Activated T-cell treated with anti-CD3 and anti-CD28 coated beads for 1 hour (primary cell): ENCODE measurements at places on chromosomes 13 and 19.

- no peak for DNase-seq
These were observed 289.6 kb downstream of the TEX29 start for GRCh38 chr13:111610081-111610480.

DNA sequence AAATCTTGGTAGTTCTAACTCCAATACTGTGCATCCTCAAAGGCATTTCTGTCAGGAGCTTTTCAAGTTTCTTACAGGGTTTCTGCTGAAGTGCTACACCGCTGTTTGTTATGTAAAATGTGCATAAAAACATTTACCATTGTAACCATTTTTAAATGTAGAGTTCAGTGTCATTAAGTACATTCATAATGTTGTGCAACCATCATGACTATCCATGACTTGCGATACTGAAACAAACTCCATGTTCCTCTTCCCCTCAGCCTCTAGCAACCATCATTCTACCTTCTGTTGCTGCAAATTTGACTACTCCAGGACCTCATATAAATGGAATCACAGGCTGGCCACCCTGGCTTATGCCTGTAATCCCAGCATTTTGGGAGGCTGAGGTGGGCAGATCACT lies 14.4 kb upstream of the SLC25A42 start:
- no peak for DNase-seq

DNA sequence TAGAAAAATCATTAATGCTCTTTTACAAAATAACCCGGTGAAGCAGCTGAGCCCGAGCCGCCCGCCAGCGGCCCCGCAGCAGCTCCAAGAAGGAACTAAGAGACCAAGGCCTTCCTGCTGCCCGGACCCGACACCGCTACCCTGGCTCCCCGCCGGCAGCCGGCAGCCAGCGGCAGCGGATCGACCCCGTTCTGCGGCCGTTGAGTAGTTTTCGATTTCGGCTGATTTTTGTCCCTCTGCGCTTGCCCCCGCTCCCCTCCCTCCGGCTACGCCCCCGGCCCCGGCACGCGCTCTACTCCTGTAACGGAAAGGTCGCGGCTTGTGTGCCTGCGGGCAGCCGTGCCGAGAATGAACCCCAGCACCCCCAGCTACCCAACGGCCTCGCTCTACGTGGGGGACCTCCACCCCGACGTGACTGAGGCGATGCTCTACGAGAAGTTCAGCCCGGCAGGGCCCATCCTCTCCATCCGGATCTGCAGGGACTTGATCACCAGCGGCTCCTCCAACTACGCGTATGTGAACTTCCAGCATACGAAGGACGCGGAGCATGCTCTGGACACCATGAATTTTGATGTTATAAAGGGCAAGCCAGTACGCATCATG lies at the start of gene PABPC3:
Gene PABPC3, plus strand, starts transcription at position 286 of the 603 bp plus-strand sequence. Its CDS starts 63 bp downstream, at position 349.
- DNase-seq: no peak

GRCh38 chr13:42658019-42658418 lies 84.1 kb downstream of the TNFSF11 start:
- no peak for DNase-seq

DNA sequence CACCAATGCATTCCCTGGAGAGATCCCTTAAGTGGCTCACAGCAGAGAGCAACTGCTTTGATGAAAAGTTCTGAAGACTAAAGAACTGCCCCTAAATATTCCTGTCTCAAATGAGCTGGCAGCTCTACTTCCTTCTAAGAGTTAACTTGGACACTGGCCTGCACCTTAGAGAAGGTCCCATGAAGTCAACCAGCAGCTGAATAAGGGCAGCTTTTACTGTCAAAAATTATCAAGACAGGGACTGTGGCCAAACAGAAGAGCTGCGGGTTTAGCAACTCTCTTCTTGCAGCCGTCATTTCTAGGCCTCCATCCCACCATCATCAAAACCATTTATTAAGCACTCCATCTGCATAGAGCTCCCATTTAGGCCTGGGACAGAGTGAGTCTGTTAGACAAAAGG lies 491.1 kb upstream of the TSHZ3 start:
- DNase-seq: no peak

DNA sequence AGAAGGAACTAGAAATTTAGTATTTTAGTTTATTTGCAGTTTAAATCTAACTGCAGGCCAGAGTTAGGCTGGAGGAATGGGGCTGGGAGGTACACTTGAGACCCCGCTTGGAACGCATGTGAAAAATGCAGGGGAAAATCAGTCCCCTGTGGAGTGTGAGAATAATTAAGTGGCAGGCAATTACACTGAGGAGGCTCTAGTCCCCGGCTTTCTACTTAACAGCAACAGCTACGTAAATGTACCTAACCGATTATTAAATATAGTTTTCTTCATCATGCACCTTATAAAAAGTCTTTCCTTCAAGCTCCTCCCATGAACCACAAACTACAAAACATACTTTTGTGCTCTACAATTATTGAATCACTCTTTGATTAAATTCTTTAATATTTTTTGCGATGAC lies 804 bp downstream of the ZNF708 start:
- no peak for DNase-seq

- DNase-seq: no peak
These were observed 99.2 kb downstream of the SLC7A1 start for GRCh38 chr13:29496241-29496712.

DNA sequence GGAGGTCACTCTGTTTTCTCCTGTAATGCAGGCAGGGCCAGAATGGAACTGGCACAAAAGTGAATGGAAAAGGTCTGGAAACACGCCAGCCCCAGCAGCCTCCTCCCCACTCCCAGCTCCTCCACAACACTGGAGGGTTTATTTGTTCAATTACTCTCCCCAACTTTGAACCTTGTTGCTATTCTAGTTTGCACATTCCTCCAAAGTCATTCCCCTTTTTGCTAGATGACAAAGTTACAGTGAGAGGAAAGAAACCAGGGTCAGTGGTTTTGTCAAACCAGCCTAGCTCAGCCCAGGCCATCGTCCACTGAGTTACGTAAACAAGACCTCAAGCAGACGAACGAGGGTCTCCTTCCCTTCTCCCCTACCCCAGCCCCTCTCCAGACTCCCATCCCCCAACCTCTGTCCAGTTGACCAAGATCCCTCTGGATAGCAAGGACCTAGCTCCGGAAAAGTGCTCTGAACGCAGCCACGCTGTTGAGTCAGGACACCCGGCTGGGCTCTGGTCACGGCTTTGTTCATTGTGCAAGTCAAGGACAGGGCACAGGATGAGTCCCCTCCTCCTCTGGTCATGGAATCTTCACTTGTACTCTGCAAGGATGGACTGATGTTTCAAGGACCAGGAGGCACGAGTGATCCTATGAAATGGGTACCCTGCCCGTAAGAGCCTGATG lies 180.0 kb downstream of the USP12 start:
- DNase-seq: no peak

DNA sequence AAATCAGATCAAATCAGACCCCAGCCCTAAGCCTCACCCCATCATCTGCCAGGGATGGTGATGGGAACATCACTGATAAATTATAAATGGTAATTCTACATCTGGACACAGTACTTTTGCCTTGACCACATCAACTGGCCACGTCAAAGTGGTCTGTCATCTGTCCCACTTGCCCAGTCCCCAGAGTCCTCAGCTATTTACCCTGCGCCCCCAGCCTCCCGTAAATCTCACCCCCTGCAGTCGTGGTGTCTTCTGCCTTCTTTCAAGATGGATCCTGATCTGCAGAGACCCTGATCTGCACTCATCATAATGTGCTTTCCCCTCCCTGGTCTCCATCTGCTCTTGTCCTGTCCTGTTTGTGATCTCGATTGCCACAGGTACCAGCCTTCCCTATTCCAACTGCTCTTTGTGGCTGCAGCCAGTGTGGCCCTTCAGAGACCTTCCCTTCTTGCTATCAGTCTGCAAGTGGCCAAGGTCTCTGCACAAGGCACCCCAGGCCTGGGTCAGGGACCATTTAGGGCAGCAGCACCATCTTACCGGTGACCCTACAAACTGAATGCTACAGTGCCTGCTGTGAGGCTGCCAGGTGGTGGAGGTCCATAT lies 26.7 kb upstream of the POP4 start:
- DNase-seq: no peak

- no peak for DNase-seq
These were observed 204.7 kb downstream of the FGF14 start for GRCh38 chr13:102197193-102197592.

DNA sequence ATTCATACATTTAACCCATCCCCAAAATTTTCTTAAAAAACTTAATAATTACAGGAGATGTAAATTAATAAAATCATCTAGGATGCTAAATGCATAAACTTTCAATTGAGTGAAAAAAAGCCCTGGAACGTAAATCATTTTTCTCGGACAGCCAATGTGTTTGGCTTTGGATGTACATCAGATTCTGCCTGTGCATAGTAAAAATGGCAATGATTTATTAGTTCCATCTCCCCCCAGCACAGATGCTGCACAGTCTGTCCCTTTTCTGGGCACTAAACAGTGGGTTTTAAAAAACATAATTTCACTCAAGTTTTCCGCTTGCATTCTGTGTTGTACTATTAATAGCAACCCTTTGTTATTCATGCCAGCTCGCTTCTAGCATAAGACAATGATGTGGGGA lies 147.7 kb downstream of the TM9SF2 start:
- no peak for DNase-seq

DNA sequence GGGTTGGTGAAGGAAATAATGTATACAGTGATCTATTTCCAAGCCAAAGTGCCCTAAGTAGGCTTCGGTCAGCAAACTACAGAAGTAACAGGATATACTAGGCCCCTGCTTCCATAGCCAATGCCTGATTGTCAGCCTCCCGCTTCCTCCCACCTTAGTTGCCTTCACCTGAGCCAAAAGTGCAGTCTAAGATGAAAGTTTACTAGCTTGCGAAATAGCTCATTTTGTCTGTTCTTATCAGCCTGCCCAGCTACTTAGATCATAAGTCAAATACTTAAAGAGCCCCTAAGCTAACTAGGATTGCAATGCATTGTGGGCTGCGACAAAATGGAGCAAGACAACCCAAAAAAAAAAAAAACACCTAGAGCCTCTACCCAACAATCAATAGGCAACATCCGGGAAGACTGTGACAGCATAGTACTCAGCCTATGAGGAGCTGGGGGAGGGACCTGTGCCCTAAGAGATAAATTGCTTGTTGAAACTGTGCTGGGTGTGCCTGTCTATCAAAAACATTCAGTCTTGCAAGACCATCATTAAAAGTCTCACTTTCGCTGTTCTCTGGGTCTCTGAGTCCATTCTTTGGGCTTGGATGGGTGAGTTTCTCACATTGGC lies 454.7 kb upstream of the TSHZ3 start:
- no peak for DNase-seq

DNA sequence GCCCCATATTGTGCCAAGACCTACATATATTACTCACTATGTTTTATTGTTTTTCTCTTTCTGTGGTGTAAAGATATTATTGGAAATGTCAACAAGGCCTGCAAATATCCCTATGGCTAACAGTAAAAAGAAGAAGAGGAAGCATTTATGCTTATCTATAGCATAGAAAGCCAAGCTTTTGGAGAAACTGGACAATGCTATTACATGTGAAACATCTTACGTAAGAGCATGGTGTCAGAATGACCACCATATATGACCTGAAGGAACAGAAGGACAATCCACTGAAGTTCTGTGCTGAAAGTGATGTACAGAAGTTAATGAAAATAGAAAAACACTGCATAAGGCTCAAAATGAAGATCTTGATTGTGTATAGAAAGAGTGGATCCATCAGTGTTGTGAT lies 145.2 kb downstream of the KCTD12 start:
- DNase-seq: no peak

GRCh38 chr13:45336025-45336800 lies 4.8 kb downstream of the TPT1 start:
- DNase-seq: no peak

- peak; percentile 50 for DNase-seq
These were observed 6.0 kb downstream of the SPRED3 start for GRCh38 chr19:38394488-38394887.

GRCh38 chr13:27619093-27619727 lies 1.1 kb downstream of the LNX2 start:
- DNase-seq: no peak

DNA sequence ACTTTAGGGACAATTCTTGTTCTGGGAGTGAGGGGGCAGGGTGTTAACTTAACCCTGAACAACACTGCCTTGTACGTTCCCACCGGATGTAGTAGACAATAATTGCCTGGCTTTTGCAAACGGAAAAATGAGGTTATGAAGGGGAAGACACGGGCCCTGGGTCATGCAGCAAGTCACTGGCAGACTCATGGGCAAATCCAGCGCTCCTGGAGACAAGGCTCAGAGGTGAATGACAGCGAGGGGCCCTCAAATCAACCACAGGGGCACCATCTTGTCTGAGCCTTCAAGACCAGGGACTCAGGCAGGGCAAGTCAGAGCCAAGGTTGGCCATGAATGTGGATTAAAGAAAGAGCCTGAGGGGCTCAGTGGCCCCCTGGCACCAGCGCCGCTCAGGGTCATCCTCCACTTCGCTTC lies 2.8 kb downstream of the RASA3 start:
- no peak for DNase-seq

DNA sequence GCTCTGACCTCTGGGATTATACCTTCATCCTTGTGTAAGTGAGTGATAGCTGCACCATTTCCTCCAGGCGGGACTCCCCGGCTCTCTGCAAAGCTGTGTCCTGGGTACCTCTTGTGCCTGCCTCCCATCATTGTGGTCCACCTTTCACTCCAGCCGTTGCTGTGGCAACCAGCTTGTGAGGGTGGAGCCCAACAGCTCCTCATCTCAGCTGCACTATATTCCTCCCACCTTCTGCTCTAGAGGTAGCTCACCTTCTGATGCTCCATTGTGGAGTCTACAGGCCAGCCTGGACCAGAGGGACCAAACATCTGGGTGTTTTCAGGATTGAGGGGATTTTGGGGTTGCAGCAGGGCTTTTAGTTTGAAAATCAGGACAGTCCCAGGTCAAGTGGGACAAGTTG lies 708.2 kb downstream of the UQCRFS1 start:
- no peak for DNase-seq

GRCh38 chr19:1000095-1000494 lies at the start of gene GRIN3B:
TSS of gene GRIN3B (plus strand) at chr19:1000419. CDS start at chr19:1000438, 19 bp downstream.
- DNase-seq: peak; percentile 50

- DNase-seq: no peak
These were observed 3.5 kb upstream of the RPS9 start for GRCh38 chr19:54197121-54197520.

DNA sequence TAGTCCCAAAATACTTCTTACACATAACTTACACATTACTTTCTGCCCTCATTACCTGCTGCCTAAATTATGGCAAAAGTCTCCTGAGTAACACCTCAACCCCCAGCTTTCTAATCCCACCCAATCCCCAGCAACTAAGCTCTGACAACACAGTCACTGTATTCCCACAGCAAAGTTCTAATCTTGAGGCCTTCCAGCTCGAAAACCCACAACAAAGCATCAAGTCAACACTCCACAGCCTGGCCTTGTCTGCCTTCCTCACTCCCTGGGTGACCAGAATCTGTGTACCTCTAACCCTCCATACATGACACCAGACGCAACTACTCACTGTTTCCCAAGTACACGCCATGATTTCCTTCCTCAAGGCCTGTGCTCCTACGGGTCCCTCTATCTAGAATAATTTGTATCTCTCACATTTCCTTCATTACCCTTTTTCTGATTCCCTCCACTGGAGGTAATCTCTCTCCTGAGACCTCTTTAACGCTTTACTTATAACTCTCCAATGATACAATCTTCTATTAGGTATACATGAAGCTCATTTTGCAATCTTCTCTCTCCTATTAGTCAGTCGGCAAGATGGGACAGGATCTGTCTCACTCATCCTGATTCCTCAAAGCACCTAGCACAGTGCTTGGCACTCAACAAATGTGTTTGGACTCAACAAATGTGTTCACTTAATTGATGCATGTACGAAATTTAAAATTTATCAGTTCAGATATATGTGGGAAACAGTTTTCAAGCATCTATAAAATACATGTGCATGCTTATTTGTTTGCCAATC lies 87.6 kb upstream of the DOCK9 start:
- no peak for DNase-seq

- no peak for DNase-seq
These were observed 6.9 kb downstream of the ZNF221 start for GRCh38 chr19:43957891-43958290.
